ENCODE measurements at places on chromosomes 6 and 20.

GRCh38 chr6:146894624-146895023 lies 295.9 kb downstream of the ADGB start:
- no peak for DNase-seq

DNA sequence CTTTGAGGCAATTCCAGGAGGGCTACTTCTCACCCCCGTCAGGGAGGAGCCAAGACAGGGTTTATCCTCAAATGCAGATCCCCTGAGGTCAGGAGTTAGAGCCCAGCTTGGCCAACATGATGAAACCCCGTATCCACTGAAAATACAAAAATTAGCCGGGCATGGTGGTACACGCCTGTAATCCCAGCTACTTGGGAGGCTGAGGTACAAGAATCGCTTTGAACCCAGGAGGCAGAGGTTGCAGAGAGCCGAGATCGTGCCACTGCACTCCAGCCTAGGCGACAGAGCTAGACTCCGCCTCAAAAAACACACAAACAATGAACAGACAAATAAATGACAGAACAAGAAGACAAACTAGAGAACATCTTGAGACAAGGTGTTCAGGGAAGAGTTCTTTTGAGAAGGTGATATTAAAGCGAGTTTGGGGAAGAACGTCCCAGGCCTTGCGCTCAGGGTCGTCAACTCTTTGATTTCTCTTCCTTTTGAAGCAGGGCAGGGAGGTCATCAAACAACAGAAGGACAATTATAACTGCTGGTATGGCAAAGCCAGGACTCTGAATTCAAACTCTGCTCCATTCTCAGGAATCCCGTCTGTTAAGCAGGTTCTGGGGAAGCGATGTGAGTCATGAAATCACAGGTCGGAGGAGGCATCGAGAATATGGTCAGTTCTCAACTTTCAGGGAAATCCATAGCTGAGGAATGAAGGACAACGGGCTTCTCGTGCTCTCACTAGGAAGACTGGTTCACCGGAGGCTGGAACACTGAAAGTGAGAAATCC lies 1.4 kb upstream of the RALY start:
- DNase-seq: no peak

DNA sequence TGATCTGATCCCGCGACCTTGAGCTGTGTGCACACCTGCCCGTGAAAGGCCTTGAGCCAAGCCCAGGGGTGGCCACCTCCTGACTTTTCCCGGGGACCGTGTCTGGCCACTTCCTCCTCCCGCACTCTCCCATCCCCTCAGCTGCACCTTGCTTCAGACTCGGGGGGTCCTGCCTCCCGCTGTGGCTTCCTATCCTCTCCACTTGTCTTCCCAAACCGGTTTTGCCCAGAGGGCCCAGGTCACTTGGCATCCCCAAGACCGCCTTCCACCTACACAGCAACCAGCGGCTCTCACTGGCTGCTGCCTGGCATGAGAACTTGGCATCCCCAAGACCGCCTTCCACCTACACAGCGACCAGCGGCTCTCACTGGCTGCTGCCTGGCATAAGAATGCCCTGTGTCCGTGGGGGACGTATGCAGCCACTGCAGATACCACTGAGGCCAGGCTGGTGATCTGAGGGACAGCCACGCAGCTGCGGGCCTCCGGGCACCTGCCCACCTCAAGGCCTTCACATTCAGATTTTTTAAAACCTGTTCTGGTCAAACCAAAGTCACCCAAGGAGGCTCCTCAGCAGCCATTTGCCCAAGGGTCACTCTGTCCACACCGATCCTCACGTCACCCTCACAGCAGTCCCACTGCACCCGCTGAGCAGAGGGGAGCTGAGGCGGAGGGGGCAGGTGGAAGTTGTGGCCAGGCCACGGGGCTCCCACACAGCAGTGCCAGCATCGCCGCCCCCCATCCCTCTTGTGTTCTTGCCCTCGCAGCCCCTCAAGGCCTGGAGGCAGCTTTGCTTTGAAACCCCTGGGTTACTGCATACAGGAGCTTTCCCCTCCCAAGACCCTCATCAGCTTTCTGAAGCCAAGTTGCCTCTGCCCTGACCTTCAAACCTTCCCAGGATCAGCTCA lies 245.5 kb downstream of the TAF4 start:
- DNase-seq: no peak

DNA sequence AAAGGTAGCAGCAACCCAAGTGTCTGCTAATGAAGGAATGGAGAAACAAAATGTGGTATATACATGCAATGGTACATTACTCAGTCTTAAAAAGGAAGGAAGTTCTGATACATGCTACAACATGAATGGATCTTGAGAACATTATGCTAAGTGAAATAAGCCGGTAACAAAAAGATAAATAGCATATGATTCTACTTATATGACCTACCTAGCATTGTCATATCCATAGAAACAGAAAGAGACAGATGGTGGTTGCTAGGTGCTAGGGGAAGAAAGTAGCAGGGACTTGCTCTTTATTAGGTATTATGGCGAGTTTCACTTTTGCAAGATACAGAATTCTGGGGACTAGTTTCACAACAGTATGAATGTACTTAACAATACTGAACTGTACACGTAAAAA lies 46.6 kb downstream of the UBR2 start:
- DNase-seq: no peak

GRCh38 chr6:155483858-155484257 lies 28.2 kb upstream of the NOX3 start:
- DNase-seq: no peak

All from activated naive CD4-positive, alpha-beta T cell treated with Interleukin-2 at 50 U/mL for 16 hours (primary cell).